ENCODE measurements at places on chromosomes 11 and 22.

GRCh38 chr11:27972522-27973170 lies 135.3 kb downstream of the KIF18A start:
- no peak for DNase-seq

GRCh38 chr22:22768885-22769284 lies 118.7 kb upstream of the IGLL5 start:
- peak; percentile 65 for DNase-seq

DNA sequence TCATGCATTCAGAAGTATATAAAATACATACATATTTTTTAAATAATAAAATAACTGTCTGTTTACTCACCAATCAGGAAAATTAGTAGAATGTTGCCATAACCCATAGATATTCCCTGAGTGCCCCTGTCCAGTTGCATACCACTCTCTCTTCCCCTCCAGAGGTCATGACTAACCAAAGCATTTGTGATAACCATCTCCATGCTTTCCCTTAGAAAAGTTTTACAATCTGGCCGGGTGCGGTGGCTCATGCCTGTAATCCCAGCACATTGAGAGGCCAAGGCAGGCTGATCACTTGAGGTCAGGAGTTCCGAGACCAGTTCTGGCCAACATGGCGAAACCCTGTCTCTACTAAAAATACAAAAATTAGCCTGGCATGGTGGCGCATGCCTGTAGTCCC lies 33.2 kb upstream of the LDHA start:
- no peak for DNase-seq

GRCh38 chr11:19725379-19726079 lies 12.9 kb downstream of the NAV2 start:
- DNase-seq: no peak

DNA sequence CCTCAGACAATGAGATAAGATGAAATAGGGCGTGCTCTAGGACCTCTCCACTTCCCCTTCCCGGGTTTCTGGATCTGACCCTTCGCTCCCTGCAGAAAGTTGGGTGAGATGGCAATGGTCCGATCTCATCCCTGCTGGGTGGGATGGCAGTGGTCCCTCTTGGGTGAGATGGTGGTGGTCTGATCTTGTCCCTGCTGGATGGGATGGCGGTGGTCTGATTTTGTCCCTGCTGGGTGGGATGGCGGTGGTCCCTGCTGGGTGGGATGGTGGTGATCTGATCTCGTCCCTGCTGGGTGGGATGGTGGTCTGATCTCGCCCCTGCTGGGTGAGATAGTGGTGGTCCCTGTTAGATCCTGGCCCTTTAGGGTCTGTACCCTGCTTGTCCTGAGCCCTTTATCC lies 21.3 kb downstream of the ST14 start:
- DNase-seq: no peak

DNA sequence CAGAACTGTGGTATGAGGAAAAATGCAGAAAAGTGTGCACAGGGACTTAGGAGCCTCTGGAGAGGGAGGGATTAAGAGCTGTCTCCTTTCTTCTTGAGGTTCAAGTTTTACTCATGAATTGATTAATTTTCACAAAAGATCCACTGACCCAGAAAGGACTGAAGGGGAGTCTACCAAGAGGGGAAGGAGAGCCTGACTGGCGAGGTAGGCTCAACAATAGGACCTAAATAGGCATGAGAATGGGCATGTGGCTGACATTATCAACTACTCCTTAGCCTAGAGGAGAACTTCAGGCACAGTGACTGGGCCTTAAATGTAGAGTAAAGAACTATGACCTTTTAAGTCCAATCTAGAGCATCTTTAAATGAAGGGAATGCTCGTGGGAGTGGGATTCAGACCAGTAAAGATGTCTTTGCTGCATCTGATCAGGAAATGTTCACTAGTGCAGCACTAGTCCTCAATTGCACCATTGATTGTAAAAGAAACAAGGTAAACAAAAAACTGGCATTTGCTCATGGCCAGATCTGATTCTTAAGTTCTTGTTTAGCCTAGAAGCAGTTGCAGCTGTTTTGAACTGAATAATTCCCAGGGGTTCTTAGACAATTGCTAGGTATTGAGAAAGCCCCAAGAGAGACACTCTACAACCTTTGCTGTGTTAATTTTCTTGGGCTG lies 135.6 kb downstream of the RAB38 start:
- DNase-seq: no peak

- DNase-seq: no peak
These were observed 59.6 kb downstream of the ST3GAL4 start for GRCh38 chr11:126415128-126415527.

- DNase-seq: no peak
These were observed 62.7 kb downstream of the DBX1 start for GRCh38 chr11:20097319-20098221.

DNA sequence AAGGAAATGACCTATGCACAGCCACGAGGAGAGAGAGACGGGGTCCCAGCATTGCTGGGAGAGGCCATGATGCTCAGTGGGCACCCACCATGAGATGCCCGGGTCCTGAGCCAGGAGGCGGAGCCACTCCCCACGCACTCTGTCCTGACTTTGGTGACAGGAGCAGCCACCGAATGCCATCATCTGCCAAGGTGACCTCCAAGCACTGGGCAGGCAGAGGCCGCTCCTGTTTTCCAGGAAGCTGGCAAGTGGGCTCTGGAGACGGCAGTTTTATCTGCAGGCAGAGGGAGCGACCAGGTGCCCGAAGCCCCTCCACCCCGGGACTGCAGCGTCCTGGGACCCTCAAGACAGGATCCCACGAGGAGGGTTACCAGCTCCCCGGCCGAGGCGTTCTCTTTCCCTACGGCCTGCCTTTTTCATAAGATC lies 453.9 kb downstream of the BRD1 start:
- peak; percentile 82 for DNase-seq

DNA sequence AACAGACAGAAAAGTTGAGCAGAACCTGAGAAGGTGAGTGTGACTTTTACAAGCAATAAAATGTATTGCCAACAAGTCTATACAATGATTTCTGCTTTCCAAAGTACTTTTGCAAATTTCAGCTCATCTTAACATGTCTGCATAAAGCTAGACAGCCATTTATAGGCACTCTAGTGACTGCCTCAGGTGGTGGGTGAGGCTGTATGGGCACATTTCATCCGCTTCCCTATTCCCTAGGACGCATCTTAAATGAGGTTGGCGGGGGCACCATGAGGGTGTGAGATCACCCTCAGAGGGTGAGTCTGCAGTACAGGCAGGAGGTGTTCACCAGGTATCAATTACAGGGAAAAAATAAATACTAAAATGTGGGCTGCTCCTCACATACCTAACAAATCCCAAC lies 110.1 kb downstream of the ETS1 start:
- DNase-seq: no peak

DNA sequence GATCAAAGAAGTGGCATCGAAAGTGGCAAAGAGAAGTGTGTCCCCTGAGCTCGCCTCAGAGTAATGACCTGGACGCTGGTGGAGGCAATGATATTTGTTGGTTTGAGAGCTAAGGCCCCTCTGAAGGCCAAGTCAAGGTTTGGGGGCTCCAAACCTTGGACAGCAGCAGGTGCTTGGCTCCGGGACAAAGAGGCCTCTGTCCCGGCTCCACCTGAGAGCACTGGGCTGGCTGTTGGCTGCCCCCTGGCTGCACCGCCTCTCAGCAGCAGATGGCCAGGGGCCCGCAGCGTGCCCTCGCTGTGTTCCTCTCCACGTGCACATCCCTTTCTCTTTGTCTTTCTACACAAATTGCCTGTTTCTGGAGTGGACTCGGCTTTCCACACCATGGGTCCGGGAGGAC lies 301.3 kb downstream of the NTM start:
- DNase-seq: no peak

DNA sequence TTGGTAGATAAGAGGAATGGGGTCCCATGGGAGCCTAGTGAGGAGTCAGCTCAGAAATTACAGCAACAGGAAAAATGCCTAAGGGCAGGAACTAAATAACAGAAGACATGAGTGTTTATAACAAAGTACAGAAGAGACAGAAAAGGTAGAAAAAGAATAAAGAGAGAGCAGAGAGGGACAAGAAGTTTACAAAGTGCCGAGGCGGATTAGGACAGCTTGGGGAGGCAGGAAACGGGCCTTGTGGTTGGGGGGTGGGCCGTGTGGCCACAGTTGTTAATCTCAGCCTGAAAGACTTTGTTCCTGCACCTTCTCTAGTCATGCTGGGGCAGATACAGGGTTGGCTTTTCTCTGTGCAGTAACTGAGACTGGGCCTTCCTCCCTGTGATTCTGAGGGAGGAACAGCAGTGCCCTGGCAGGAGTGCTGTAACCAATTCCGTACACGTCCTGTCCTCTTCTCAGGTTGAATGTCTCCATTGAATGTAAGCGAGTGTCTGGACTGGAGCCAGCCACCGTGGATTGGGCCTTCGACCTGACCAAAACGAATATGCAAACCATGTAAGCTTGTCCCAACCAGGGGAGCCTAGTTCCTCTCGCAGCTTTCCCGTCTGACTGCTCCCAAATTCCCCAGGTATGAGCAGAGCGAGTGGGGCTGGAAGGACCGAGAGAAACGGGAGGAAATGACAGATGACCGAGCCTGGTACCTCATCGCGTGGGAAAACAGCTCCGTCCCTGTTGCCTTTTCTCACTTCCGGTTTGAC lies 13.2 kb downstream of the NAA40 start:
- no peak for DNase-seq

- DNase-seq: no peak
These were observed 23.2 kb upstream of the MGAT3 start for GRCh38 chr22:39433476-39434242.

- DNase-seq: no peak
These were observed 134.8 kb downstream of the EHF start for GRCh38 chr11:34755671-34756070.

DNA sequence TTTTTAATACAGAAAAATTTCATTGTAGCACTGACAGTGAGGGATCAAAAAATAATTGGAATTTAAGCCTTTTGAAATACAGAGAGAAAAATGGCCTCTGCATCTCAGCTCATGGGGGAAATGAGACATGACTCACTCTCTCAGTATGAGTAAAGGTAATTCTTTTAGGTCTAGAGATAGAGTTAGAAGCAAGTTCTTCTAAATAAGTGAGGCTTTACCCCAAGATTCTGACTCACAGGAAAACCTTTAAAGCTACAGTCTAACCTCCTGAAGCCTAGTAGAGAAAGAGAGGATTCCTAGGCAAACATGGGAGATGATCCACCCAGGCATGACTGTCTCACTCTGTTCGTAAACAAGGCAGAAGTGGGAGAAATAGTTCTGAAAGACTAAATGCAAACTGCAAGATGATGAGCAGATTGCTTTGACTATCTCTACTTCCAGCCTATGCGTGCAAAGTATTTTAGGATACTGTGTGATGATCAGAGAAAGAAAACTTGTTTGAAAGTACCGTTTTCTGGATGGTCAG lies 1003.3 kb upstream of the CCDC90B start:
- no peak for DNase-seq

DNA sequence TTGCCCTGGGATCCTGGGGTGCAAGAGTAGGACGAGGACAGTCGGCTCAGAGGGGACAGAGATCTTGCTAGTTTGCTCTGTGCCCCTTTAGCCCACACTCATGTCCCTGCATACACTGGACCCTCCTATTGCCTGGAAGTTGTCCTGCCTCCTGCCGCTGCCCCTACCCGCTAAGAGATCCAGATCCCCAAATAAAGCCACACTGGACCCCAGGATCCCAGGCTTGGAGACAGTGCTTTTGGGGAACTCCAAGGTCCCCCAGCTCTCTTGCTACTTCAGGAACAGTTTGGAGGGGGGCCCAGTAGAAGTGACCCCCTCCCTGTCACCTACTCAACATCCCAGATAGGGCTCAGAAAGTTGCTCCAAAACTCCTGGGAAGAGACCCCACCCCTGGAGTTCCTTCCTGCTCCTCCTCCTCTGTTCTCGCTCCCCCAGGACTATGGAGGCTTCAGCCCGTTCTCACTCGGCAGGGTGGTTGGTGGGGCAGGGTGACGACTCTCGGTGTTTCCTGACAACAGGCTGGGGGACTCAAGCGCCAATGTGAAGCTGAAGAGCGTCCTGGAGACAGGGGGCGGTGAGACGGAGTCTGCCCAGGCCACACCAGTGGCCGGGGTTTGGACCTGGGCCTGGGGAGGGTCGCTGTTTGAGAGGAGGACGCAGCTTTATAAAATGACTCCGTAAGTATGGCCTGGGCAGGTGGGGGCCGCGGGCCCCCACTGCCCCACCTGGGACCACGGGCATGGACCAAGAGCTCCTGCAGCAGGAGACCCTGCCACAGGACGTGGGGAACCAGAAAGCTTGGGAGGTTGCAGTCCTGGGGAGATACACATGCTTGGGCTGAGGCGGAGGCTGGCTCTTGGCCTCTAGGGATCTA lies 19.2 kb upstream of the TUB start:
- peak; percentile 84 for DNase-seq

GRCh38 chr11:225734-226453 lies 10.2 kb downstream of the SIRT3 start:
- no peak for DNase-seq

DNA sequence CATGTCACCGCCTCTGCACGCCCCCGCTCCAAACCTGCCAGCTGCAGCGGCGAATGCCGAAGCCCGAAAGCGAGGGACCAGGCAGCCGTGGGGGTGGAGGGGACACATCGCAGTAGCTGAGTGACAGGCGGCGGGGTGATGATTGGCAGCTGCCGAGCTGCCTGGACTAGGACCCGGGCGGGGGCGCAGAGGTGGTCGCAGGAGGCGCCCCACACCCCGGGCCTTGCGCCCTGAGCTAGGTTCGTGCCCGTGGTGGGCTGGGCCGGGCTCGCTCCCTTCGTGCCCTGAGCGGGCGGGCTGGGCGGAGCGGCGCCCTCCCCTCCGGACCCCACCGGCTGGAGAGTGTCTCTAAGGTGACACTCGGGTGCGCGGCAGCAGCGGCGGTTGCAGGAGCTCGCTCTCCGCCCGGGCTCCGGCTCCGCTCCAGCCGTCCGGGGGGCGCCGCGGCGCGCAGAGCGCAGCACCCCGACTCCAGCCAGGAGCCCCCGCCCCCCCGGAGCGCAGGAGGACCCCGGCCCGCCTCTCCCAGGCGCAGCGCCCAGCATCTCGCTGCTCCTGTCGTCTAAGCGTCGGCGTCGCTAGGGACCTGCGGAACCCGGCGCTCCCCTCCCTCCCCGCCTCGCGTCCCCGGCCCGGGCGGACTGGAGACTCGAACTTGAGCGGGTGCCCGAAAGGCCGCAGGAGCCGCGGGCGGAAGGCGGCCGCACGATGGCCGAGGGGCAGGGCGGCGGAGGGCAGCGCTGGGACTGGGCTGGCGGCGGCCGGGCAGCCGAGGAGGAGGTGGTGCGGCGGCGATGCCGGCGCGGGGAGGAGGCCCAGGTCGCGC lies 14.5 kb upstream of the DGKZ start:
- DNase-seq: no peak

DNA sequence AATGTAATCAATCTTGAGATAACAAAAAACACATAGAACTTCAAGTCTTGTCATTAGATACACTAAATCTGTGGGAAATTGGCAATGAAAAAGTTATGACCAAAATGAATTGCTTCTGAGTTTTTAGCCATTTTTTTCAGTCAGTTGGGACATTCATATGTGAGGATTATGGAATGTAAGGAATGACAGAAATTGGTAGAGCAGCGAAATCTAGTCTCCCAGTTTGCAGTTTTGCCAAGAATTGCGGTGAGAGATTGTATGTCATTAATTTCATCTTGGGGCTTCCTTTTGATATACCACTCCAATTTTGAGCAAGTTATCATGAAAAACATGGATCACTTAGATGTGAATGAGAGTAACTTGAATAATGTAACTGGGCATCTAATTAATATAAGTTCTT lies 49.9 kb downstream of the SIK2 start:
- DNase-seq: no peak
